ENCODE measurements at places on chromosomes 2 and 18.

GRCh38 chr2:169014780-169015179 lies 16.3 kb downstream of the ABCB11 start:
- DNase-seq = no peak

DNA sequence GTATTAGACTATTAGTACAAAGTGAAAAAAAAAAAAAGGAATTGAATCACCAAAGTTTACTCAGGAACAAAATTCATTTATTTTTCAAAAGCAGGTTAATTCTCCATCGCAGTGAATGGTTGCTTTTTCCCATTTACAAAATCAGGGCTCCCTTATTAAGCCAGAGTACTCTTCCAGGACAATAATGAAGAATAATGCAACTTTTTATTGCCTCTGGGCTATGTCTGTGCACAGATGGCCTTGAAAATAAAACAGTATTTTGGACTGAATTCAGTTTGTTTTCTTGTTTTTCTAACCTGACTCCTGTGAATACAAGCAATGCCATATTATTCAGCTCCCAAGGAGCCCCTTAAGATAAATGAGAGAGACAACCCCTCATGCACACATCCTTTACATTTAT lies 246.8 kb downstream of the KCNS3 start:
- DNase-seq = no peak

GRCh38 chr2:179096090-179096489 lies 46.2 kb upstream of the CCDC141 start:
- DNase-seq = peak; percentile 43

GRCh38 chr2:200239216-200239615 lies 67.3 kb upstream of the SPATS2L start:
- DNase-seq = no peak

DNA sequence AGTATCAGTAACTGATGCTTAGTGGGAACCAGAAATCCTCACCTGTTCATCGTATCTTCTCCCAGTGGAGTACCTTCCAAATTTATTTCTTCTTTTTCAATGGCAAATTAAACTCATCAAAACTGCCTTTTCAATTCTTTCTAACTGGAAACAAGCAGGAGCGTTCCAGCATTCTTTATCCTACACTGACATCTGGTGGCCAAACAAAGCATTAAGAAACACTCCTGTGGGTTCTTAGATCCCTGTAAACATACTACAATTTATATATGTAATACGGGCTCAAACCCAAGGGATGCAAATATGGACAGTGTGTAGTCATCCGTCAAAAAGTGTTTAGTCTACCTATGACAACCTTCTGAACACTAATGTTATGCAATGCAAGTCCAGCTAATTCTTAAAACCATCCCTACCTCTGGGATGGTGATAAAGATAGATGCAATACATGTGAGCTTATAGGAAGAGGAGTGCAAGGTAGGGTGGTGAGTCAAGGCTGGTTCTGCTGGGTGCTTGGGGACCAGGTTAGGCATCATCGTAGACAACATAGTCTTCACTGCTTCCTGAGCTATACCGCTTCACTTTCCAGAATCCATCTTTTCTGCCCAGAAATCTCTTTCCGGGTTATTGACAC lies 375.0 kb downstream of the CTNNA2 start:
- DNase-seq = peak; percentile 47

Measured in PC-9 (cell line).